ENCODE measurements at places on chromosomes 12 and 14. TPM values are rescaled to one million over a fixed set of nuclear protein-coding genes. Genes with fewer than 3 reads are reported as not detected.

TAS2R46 gene
- 1.3 TPM for total RNA-seq

GRCh38 chr14:68424443-68425172, 368.3 kb downstream of the ZFP36L1 start:
- DNase-seq: no peak

DNA sequence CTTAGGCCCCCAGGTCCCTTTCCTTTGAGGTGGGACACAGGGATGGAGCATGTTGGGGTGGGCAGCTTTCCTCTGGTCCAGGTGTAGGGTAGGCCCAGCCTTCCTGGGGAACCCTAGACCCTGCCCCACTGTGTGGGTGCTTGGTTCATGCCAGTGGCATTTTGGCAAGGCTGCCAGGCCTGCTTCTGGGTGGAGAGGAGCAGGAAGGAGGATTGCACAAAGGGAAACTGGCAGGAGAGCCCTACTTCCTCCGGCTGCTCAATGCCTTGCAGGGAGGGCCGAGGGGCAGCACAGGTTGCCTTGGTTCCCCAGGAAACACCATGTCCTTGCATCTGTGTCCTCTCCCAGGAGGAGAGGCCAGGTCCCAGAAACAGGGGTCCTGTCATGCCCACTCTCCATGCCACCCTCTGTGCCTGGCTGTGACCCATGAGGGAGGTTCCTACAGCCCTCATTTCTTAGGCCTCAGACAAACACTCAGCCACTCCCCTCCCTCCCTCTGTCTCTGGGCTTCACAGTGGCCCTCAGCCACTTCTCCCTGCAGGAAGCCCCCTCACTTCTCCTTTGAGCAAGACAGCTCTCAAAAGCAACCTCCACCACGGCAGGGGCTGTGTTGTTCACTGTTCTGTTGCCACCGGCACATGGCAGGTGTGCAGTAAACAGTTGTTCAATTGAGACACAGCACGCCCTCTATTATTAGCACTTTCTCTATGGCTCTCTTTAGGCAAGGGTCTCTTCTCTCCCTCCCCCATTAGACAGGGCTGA, 6.8 kb upstream of the KRT80 start:
- DNase-seq: no peak

GRCh38 chr14:101193845-101194372, 290.4 kb upstream of the RTL1 start:
- DNase-seq: no peak

MSRB3 gene
- total RNA-seq: not detected

PPP4R4 gene
- total RNA-seq: 3.1 TPM

DNA sequence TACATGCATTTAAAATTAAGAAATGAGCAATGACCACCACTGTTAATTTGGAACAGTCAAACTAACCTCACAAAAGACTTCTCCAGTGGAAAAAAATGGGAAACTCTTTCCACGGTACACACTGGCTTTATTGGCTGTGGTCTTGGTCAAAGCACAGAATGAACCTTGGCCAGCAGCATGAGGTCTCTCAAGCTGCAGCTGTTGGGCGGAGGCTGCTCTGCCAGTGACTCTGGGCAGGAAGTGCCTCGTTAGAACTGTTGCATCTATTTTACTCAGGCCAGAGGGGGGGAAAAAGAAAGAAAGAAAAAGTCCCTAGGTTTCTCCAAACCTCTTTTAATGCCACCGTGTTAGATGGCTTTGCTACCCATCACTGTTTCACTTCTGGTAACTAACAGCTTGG, 279.8 kb upstream of the DIO2 start:
- no peak for DNase-seq

DNA sequence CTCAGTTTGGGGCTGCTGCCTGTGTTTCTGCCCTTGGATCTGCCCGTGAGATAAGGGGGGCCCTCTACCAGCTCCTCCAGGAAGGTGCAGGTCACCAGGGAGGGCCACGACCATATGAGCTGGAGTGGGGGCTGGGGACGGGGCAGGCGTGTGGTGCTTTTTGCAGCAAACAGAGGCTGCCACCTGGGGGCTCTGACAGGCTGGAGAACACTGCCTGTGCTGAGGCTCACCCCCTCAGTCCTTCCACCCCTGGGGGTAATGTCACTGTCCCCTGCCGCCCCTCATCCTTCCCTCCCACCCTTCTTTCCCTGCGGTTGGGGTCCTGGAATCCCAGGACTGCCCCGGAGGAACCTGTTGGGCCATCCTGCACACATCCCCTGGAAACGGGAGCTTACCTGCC, 3.2 kb downstream of the PLD4 start:
- no peak for DNase-seq

SERPINA12 gene
- not detected for total RNA-seq

FOXG1 gene
- not detected for total RNA-seq

DTX3 gene
- 18.3 TPM for total RNA-seq

CCDC177 gene
- 0.05 TPM for total RNA-seq

DNA sequence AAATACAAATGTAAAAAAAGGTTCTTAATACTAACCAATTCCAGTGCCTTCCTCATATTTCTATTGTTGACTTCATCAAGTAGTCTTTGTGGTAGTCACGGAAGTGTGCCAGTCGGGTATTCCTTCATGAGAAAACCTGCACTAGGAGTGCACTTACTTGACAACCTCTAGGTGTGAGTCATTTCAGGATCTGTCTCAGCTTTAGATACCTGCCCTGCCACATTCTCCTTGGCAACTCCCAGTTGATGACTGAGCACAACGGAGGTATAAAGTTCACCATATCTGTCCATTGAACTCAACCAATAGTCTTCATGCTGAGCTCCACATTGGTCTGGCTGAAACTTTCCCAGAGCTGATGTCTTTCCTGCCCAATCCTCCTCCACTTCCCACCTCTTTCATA, 215.7 kb downstream of the SYT10 start:
- no peak for DNase-seq

DNA sequence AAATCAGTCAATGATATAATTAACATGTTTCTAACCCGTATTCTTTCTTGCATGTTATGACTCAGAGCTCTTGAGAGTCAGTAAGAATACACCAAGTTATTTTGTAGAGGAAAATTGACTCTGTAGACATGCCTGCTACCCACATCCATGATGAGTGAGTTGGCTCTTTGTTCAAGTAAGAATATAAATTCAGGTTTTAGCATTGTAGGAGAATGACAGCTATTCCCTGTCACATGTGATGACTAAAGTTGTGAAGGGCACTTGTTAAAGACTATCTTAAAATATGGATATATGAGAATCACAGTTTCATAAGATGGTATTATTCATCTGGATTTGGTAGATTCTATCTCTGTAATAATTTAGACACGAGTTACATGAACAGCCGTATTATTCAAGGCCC, 209.1 kb downstream of the CCDC59 start:
- DNase-seq: no peak

DNA sequence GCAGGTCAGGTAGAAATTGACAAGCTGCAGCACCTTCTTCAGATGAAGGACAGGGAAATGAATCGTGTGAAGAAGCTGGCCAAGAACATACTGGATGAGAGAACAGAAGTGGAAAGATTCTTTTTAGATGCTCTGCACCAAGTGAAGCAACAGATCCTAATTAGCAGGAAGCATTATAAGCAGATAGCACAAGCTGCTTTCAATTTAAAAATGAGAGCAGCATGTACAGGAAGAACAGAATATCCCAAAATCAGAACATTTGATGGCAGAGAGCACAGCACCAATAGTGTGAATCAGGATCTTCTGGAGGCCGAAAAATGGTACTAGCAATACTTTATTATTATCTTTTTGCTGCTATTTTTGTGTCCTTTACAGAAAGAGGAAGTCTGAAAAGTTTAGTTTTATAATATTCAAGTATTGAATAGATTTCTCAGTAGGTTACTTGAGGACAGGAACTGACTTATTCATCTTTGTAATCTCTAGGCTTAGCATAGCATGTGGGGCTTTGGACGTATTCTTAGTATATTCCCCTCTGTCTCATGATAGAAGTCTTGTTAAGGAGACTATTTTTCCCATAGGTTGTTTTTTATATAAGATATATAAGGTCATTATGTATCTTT, 30.8 kb downstream of the BBOF1 start:
- no peak for DNase-seq

DNA sequence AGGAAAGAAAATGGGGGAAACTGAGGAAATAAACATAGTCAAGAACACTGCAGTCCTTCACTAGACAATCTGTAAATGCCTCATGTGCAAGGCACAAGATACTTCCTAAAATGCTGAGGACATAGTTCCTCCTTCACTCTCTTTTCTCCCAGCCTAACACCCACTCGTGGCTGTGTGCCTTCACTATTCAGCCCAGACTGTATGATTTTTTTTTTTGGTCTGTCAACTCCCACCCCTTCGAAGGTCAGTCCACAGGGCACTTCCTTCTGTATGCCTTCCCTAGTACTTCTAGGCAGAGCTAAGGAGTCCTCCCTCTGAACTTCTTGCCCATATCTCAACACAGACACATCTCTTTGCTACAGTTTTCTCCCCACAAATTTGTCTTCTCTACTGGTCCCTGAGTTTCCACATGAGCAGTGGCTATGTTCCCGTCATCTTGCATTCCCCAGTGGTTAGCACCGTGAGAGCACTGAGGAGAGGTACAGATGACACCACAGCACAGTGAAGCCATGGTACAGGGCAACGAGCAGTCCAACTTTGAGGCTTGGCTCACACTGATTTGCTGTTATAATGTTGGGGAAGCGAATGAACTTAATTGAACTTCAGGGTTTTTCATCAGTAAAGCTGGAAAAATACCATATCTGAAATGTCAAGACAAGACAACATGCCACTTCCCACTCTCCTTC, 24.1 kb upstream of the SYCP3 start:
- DNase-seq: no peak

DNA sequence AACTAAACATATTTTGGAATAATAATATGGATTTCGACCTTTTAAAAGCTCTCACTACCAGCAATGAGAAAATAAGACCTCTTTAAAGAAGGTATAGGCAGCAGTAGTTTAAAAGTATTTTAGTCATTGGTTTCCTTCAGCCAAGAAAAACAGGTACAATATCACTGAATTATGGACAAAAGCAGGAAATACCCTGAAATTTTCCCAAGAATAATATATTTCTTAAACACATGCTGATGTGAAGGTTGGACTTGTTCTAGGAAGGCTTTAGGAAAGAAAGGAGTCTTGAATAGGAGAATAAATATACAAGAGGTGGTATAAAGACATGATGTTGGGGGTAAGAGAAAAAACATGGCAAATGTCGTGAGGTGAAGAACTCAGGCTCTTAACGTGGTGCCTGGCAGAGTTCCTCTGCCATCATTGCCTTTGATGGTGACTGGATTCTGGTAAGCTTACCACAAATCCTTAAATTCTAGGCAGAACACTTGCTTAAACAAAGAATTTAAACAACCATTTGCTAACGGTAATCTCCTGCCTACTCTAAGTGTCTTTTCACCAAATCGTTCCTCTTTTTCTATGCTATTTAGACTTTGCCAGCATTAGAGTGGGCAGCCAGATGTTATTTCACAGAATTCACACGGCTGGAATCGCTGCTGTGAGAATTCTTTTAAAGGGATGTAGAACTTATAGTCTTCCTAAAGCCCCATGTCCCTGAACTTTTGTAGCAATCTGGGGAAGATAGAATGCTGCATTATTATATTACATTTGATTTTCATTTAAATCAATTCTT, 11.9 kb upstream of the NUDT4 start:
- DNase-seq: no peak

VRK1 gene
- 76.7 TPM for total RNA-seq

IAPP gene
- not detected for total RNA-seq

DDX24 gene
- total RNA-seq: 286 TPM

L2HGDH gene
- total RNA-seq: 18.0 TPM

FAM181A gene
- not detected for total RNA-seq

GRCh38 chr12:106984588-106985137, 2.3 kb downstream of the MTERF2 start:
- DNase-seq: no peak

- no peak for DNase-seq
Measured at GRCh38 chr14:61026526-61026925, 45.5 kb downstream of the SLC38A6 start.

All from activated CD4-positive, alpha-beta T cell treated with anti-CD3 and anti-CD28 coated beads, Interleukin-2, amount 10 ng/mL, durations not matched to agents 24 days and 14 days (primary cell).